Calu3 (cell line): ENCODE measurements at places on chromosomes 12 and 14. TPM values are rescaled to one million over a fixed set of nuclear protein-coding genes. Genes with fewer than 3 reads are reported as not detected.

DNA sequence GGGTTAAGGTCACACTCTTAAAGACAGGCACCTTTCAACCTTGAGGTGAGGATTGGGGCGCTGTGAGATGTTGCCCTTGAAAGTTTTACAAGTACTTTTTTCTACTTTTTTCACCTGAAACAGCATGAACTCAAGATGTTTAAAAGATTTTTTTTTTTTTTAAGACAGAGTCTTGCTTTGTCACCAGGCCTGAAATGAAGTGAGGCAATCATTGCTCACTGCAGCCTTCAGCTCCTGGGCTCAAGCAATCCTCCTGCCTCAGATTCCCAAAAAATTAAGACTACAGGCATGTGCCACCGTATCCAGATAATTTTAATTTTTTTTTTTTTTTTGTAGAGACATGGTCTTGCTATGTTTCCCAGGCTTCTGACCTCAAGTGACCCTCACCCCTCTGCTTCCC lies 243.9 kb downstream of the DIO2 start:
- no peaks in the 10 kb centered on the region for H3K36me3 ChIP-seq
- no peak overlapping the region for H3K4me3 ChIP-seq
- no peaks in the 10 kb centered on the region for H3K27me3 ChIP-seq

GRCh38 chr14:87995500-87996290 lies 2.7 kb upstream of the GALC start:
- DNase-seq: no peak
- H3K27ac ChIP-seq: no peak overlapping the region
- H3K4me1 ChIP-seq: peaks cover 17% of the 10 kb centered on the region
- H3K4me3 ChIP-seq: no peak overlapping the region
- no peaks in the 10 kb centered on the region for H3K27me3 ChIP-seq

DNA sequence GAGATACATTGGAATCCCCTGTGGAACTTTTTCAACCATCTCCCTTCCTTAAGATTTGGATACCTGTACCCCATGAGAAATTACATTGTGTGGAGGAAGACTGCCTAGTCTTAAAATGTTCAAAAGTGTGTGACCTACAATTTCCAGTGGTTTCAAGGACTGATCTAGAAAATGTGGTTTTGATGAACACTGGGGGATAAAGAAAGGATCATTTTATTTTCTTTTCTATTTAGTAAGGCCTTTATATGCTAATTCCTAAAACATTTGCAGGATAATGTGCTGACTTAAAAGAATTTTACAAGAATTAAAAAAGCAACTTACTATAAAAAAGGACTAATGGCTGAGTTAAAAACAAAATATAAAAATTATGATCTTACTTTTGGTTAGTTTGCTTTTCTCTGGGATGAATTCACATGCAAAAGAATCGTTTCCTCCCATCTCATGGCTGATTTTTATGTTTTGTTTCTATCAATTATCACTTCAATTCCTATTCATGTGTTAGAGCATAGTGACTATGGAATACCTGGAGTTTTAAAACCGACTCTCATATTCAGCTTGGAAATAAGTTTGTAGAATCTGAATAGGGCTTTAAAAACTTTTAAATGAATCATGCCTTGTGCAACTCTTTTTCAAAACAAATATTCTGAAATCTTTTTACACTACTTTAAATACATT lies 39.9 kb upstream of the PYGL start:
- no peaks in the 10 kb centered on the region for H3K36me3 ChIP-seq
- H3K27me3 ChIP-seq: no peaks in the 10 kb centered on the region
- no peak overlapping the region for H3K4me3 ChIP-seq
- no peaks in the 10 kb centered on the region for H3K4me1 ChIP-seq

GRCh38 chr12:118866346-118866745 lies 115.0 kb upstream of the SRRM4 start:
- no peak for DNase-seq
- H3K27ac ChIP-seq: no peak overlapping the region
- H3K36me3 ChIP-seq: no peaks in the 10 kb centered on the region
- H3K4me1 ChIP-seq: no peaks in the 10 kb centered on the region

GRCh38 chr14:96508900-96509299 lies 6.7 kb downstream of the PAPOLA start:
- no peak overlapping the region for H3K27ac ChIP-seq
- H3K4me3 ChIP-seq: no peak overlapping the region
- H3K36me3 ChIP-seq: peaks cover 5% of the 10 kb centered on the region
- no peaks in the 10 kb centered on the region for H3K27me3 ChIP-seq
- DNase-seq: no peak

- H3K27ac ChIP-seq: no peak overlapping the region
- peaks cover 3% of the 10 kb centered on the region for H3K27me3 ChIP-seq
- DNase-seq: no peak
Observed at GRCh38 chr12:4609071-4609470, 39.8 kb downstream of the AKAP3 start.

GRCh38 chr12:95573951-95574576 lies 22.8 kb upstream of the USP44 start:
- H3K4me3 ChIP-seq: no peak overlapping the region
- no peak overlapping the region for H3K27ac ChIP-seq
- H3K36me3 ChIP-seq: no peaks in the 10 kb centered on the region
- H3K27me3 ChIP-seq: no peaks in the 10 kb centered on the region
- no peak for DNase-seq
- H3K4me1 ChIP-seq: no peaks in the 10 kb centered on the region

DNA sequence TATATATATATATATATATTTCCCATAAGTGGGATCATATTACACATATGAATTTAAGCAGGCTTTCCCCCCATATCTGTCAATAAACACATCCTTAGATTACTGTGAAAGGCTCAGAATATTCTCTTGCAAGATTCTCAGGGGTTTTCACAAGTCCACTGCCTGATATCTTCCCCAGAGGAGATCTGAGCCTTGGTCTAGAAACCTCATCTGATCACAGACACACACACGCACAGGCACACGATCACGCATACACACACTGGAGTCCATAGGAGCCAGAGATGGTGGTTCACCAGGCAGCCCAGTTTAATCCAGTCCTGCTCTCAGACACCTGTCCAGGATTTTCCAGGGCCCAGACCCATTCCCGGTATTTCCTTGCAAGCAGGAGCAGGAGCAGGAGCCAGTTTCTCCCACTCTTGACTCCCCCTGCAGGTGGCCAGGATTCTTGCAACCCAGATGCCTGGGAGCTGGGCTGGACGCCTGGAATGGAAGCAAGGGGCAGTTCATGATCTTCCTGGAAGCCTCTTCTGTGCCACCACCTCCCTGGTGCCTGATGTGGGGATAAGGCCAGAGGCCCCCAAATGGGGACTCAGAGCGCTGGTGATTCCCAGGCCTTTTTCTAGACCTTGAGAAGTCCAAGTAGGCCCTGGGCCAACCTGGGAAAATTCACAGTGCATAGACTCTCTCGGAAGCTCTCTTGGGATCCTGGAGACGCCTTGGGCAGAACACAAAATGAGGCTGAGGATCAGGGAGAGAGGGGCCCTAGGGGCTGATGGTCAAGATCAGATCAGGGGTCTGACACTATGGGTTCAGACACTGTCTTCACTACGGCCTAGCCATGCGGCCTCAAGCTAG lies 16.5 kb upstream of the KRT78 start:
- H3K36me3 ChIP-seq: no peaks in the 10 kb centered on the region
- H3K4me1 ChIP-seq: peaks cover 22% of the 10 kb centered on the region
- no peak overlapping the region for H3K4me3 ChIP-seq
- DNase-seq: peak; percentile 78
- H3K27me3 ChIP-seq: no peaks in the 10 kb centered on the region
- peak overlapping the region; percentile 29 for H3K27ac ChIP-seq

- H3K27ac ChIP-seq: peak overlapping the region; percentile 9
- H3K27me3 ChIP-seq: no peaks in the 10 kb centered on the region
- H3K4me3 ChIP-seq: no peak overlapping the region
- DNase-seq: no peak
- H3K4me1 ChIP-seq: peaks cover 8% of the 10 kb centered on the region
- H3K36me3 ChIP-seq: no peaks in the 10 kb centered on the region
Observed at GRCh38 chr12:81377771-81378170, 299.9 kb downstream of the ACSS3 start.

- H3K27ac ChIP-seq: no peak overlapping the region
- peaks cover 50% of the 10 kb centered on the region for H3K27me3 ChIP-seq
- no peak for DNase-seq
- H3K36me3 ChIP-seq: no peaks in the 10 kb centered on the region
- H3K4me1 ChIP-seq: no peaks in the 10 kb centered on the region
- no peak overlapping the region for H3K4me3 ChIP-seq
Observed at GRCh38 chr12:107236824-107237511, 143.6 kb upstream of the CRY1 start.

GRCh38 chr12:49716553-49716952 lies 9.3 kb upstream of the FMNL3 start:
- no peaks in the 10 kb centered on the region for H3K36me3 ChIP-seq
- no peak overlapping the region for H3K4me3 ChIP-seq
- DNase-seq: no peak
- no peaks in the 10 kb centered on the region for H3K4me1 ChIP-seq

- DNase-seq: no peak
- H3K27ac ChIP-seq: no peak overlapping the region
- H3K27me3 ChIP-seq: peaks cover 82% of the 10 kb centered on the region
Observed at GRCh38 chr12:131460520-131460919, 250.4 kb upstream of the SFSWAP start.

DNA sequence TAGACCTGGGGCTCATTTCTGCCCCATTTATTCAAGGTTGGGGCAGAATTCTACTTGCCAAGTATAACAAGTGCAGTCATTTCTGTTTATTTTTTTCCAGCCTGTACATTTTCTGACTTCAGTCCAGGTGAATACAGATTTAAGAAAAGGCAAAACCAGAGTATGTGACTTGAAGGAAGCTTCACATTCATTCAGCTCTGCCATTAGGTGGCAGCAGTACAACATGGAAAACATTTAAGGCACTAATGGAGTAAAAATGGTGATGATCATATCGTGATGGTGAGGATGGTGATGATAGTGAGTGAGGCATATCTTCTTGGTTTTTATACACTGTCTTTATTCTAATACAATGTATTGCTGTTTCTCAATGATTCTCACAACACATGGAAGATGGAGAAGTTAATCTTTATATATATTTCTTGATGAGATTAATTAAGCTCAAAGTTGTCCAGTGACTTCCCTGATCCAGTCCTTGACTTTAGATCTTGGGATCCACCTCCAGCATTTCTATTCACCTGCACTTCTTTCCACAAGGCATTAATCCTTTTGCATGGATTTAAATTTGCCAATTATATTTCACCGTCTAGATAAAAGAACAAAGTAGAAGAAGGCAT lies 176.7 kb upstream of the SEL1L start:
- no peak overlapping the region for H3K4me3 ChIP-seq
- no peaks in the 10 kb centered on the region for H3K36me3 ChIP-seq
- DNase-seq: peak; percentile 33
- H3K27me3 ChIP-seq: peaks cover 8% of the 10 kb centered on the region

- DNase-seq: no peak
- H3K27me3 ChIP-seq: no peaks in the 10 kb centered on the region
- H3K4me3 ChIP-seq: no peak overlapping the region
- no peak overlapping the region for H3K27ac ChIP-seq
Observed at GRCh38 chr14:65849558-65849957, 437.0 kb downstream of the FUT8 start.

GRCh38 chr14:81535396-81536164 lies 1.9 kb upstream of the SEL1L start:
- H3K36me3 ChIP-seq: peaks cover 22% of the 10 kb centered on the region
- peaks cover 17% of the 10 kb centered on the region for H3K27me3 ChIP-seq
- no peak overlapping the region for H3K27ac ChIP-seq
- DNase-seq: no peak
- no peak overlapping the region for H3K4me3 ChIP-seq
- peaks cover 27% of the 10 kb centered on the region for H3K4me1 ChIP-seq

- peak overlapping the region; percentile 82 for H3K4me3 ChIP-seq
- H3K36me3 ChIP-seq: peaks cover 11% of the 10 kb centered on the region
- peak; percentile 6 for DNase-seq
- H3K4me1 ChIP-seq: peaks cover 26% of the 10 kb centered on the region
- H3K27me3 ChIP-seq: peaks cover 66% of the 10 kb centered on the region
Observed at GRCh38 chr12:71438670-71439361, 782 bp upstream of the LGR5 start.

- H3K27ac ChIP-seq: no peak overlapping the region
- peak overlapping the region; percentile 32 for H3K4me3 ChIP-seq
- peak; percentile 74 for DNase-seq
Observed at GRCh38 chr14:21191809-21192446, 36.1 kb upstream of the OR5AU1 start.

GRCh38 chr12:17333287-17333686 lies 727.3 kb upstream of the LMO3 start:
- no peaks in the 10 kb centered on the region for H3K27me3 ChIP-seq
- no peak for DNase-seq
- H3K4me1 ChIP-seq: peaks cover 16% of the 10 kb centered on the region
- H3K27ac ChIP-seq: no peak overlapping the region

- H3K27ac ChIP-seq: no peak overlapping the region
- DNase-seq: peak; percentile 44
- no peaks in the 10 kb centered on the region for H3K36me3 ChIP-seq
- H3K27me3 ChIP-seq: peaks cover 61% of the 10 kb centered on the region
- no peak overlapping the region for H3K4me3 ChIP-seq
- no peaks in the 10 kb centered on the region for H3K4me1 ChIP-seq
Observed at GRCh38 chr14:21748869-21749303, 75.3 kb upstream of the OR4E1 start.

GRCh38 chr12:115147916-115148315 lies 463.9 kb upstream of the TBX3 start:
- no peaks in the 10 kb centered on the region for H3K36me3 ChIP-seq
- H3K4me1 ChIP-seq: no peaks in the 10 kb centered on the region
- H3K4me3 ChIP-seq: no peak overlapping the region
- H3K27me3 ChIP-seq: no peaks in the 10 kb centered on the region
- no peak overlapping the region for H3K27ac ChIP-seq

DNA sequence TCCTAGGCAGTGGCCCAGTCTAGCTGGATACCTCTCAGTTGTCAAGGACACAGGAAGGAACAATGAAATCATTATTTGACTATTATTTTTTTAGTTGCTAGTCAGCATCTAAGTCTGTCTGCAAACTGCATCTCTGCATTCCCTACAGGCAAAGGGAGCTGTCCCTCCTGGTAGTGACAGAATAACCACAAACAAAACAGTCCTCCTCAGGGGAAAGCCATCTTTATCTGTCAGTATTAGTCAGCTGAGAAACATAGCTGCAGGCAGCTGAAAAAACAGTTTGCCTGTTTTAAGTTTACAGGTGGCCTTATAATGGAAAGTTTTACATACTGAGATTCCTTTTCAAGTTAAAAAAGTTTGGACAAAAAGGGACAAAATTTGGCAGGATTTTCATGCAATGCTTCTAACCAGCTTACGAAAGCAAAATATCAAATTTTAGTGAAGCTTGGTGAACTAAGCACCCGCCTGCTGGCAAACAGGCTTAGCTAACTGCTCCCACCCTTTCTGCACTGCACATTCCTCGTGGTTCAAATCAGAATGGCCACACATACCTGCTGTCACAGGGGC lies 29.5 kb downstream of the SLC25A21 start:
- no peaks in the 10 kb centered on the region for H3K4me1 ChIP-seq
- no peak overlapping the region for H3K27ac ChIP-seq
- H3K36me3 ChIP-seq: no peaks in the 10 kb centered on the region
- no peak overlapping the region for H3K4me3 ChIP-seq
- no peaks in the 10 kb centered on the region for H3K27me3 ChIP-seq

The LRP1-AS gene
- total RNA-seq: not detected in 2 replicates

The VEZT gene
- total RNA-seq: 149 and 160 TPM in 2 replicates

The KIF26A gene
- total RNA-seq: 0.07 TPM in 2 replicates

The TXNDC16 gene
- total RNA-seq: 3.5 and 4.0 TPM in 2 replicates

The MUCL1 gene
- not detected in 2 replicates for total RNA-seq

The POTEM gene
- not detected in 2 replicates for total RNA-seq

The AICDA gene
- total RNA-seq: not detected in 2 replicates

The EIF2S1 gene
- total RNA-seq: 148 and 161 TPM in 2 replicates

The SMAGP gene
- total RNA-seq: 60.9 and 64.1 TPM in 2 replicates

The RNASE1 gene
- 40.2 and 45.8 TPM in 2 replicates for total RNA-seq

The PPFIA2 gene
- total RNA-seq: 0.07 TPM in 1 of 2 replicates, not detected in the other

The OR6C6 gene
- not detected in 2 replicates for total RNA-seq

The TAS2R20 gene
- 2.4 and 3.3 TPM in 2 replicates for total RNA-seq
